ENCODE measurements at places on chromosomes 7 and 10.

- no peak for DNase-seq
Observed at GRCh38 chr10:92688573-92688926, 1.2 kb upstream of the HHEX start.

- DNase-seq, result no peak
Observed at GRCh38 chr10:62253704-62254103, 14.9 kb downstream of the RTKN2 start.

DNA sequence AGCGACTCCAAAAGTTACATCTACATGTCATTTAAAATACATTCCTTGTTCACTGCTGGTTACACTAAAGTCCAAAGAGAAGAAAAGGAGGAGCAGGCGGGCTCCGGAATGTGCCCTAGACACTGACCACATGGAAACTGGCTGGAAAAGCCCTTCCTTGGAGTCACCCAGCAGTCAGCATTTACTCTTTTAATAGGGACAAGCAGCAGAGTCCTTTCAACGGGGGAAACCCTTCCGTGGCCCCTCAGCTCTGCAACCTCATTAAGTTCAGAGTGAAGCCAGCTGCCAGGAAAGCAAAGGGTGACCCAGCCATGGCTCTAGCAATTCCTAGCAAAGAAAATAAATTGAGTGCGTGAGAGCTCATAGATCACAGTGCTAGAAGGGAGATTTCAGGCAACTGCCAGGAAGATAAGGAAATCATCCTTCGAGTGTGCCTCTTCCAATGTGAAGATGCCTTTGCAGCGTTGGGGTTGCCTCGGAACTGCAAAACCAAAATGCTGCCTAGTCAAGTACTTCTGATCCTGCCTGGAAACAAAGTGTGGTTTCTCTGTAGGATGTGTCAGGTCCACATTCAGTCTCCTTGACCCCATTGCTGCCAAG is 101.6 kb downstream of the SORBS1 start:
- no peak for DNase-seq

GRCh38 chr10:65394502-65395297 is 1531.1 kb upstream of the LRRTM3 start:
- no peak for DNase-seq

DNA sequence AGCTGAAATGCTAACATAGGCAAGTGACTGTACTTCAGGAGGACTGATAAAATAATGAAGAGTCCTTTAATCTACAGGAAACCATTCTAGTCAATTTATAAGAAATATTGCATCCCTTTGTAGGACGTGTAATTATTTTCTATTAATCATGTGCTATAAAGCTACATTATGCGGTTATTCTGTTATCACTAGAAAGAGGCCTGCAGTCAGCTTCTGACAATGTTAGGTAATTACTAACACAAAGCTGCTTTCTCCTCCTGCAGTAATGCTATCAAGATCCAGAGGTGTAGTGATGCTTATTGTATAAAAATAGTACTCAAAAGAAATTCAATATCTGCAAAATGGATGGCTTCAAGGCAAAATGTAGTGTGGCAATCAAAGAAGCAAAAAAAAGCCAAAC is 191.1 kb downstream of the SKAP2 start:
- DNase-seq, result no peak

GRCh38 chr10:95464280-95464679 is 96.9 kb downstream of the SORBS1 start:
- DNase-seq, result no peak

DNA sequence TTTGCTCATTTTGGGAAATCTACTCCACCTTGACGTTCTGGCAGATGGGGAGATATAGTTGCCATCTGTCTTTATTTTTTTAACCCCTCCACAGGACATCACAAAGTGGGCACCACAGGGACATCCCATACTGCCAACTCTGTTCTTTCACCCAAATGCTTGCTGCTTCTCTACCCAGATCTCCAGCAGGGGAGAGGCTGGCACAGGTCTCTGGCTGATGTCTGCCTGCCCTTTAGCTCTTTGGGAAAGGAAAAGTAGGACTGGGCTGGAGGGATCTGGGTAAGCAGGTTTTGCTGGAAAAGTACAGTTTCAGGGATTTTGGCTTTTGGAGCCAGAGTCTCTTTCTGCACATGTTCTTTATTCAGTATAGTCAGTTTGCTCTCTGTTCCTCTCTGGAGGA is 156.7 kb downstream of the ANLN start:
- DNase-seq, result no peak

DNA sequence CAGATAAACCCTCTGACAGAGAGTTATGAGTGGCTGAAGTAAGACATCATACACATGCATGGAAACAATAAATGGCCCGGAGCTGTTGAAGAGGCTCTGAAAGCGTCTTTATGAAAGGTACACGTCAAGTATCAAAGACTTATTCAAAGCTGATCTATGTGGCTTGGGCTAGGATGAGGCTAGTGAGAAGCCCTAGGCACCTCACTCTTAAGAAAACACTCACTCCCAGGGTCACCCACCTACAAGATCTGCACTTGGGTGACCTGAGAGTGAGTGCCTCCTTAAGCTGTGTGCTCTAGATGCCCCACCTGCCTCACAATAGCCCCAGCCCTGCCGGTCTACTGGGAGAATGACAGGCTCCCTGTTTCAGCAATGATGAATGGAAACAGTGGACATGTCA is 1.1 kb upstream of the GIMAP1 start:
- DNase-seq, result no peak

GRCh38 chr7:66815951-66816350 is 75.4 kb downstream of the RABGEF1 start:
- DNase-seq, result no peak

GRCh38 chr7:141362580-141363435 is 188.4 kb upstream of the AGK start:
- DNase-seq, result no peak

Data from tibial nerve (tissue), 4 donors.